ENCODE measurements at places on chromosomes 1 and 21.

GRCh38 chr1:114641377-114641776 is 28.5 kb downstream of the DENND2C start:
- DNase-seq = no peak

DNA sequence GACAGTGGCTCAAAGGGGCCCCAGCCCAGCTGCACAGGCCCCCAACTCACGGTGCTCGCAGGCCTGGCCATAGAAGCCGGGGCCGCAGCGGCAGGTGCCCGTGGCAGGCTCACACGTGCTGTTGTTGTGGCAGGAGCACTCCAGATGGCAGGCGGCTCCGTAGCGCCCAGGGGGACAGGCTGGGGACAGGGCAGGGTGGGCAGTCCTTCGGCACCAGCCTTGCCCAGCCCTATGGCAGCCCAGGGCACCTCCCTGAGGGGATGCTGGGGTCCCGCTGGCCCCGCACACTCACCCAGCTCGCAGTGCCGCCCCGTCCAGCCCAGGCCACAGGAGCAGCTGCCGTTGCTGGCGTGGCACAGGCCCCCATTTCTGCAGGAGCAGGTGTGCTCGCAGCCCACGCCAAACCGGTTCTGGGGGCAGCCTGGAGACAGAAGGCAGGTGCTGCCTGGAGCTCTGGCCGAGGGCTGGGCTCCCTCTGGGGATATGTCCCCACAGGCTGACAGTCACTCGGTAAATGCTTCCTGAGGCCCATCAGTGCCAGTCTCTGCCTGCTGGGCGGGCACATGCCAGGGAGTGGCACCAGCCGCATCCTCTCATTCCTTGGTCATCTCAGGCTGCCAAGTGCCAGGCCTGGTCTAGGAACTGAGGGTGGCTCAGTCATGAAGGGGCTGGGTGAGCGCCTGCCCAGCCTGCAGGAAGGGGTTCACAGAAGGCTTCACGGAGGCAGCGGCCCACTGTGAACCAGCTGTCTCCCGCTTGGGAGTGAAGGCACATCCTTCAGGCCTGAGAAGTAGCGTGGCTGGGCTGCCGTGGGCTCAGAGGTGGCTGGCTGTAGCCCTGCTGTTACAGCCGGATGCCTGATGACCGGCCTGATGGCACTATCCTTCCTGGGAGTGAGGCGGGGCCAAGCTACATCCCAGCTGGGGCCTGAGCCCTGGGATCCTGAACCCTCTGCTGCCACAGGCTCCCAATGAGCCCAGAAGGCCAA is 40.1 kb downstream of the ARHGEF16 start:
- DNase-seq = no peak

DNA sequence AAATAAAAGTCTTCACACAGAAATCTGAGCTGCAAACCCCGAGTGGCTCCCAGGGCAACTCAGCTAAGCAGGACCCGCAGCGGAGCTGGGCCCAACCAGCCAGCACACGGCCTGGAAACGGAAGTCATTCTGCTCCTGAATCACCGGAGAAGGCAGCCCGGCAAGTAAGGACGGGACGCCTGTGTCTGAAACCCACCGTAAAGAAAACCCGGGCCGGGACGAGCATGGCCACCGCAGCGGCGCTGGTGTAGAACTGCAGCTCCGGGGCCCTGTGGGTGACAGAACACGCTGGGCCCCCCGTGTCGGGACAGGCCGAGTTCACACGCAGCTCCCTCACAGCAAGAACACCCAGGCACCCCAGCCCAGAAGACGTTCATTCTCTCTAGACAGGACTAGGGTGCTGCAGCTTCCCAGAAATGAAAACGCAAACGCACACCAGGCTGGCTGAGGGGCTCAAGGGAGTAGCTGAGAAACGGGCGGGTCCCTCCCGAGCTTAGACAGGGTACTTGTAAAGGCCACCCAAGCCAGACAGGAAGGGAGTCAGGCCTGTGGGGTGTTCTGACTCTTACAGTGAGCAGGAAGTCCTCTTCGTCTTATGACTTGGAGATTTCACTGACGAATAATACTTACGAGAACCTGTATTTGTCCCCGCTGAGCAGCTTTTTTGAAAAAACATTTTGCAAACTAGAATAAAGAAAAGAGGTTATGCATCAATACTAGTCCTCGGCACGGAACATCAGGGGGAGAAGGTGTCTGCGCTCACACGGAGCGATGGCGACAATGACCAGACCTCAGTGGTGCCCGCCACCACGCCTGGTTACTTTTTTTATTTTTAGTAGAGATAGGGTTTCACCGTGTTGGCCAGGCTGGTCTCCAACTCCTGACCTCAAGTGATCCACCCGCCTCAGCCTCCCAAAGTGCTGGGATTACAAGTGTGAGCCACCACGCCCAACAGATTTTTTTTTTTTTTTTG is 10.9 kb upstream of the CDK11B start:
- no peak for DNase-seq

DNA sequence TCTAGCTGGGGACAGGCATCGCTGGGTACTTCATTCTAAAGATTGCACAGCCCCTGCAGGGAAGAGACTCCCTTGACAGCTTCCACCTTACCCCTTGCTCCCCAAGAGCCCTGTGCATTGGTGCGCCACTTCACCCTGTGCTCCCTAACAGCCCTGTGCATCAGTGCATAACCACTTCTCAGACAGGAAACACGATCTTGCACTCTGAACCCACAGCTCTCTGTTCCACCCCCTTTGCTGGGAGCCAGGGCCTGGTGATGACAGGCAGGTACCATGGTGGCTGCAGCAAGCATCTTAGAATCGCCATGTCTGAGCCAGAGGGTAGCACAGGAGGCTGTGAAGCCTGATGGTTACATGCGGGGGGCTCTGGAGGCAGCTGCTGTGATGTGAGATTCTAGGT is 5.0 kb downstream of the ALPL start:
- DNase-seq = no peak

GRCh38 chr1:93708734-93709481 is 27.3 kb upstream of the BCAR3 start:
- DNase-seq = no peak

GRCh38 chr1:183908079-183908478 is 103.2 kb downstream of the RGL1 start:
- DNase-seq = no peak

DNA sequence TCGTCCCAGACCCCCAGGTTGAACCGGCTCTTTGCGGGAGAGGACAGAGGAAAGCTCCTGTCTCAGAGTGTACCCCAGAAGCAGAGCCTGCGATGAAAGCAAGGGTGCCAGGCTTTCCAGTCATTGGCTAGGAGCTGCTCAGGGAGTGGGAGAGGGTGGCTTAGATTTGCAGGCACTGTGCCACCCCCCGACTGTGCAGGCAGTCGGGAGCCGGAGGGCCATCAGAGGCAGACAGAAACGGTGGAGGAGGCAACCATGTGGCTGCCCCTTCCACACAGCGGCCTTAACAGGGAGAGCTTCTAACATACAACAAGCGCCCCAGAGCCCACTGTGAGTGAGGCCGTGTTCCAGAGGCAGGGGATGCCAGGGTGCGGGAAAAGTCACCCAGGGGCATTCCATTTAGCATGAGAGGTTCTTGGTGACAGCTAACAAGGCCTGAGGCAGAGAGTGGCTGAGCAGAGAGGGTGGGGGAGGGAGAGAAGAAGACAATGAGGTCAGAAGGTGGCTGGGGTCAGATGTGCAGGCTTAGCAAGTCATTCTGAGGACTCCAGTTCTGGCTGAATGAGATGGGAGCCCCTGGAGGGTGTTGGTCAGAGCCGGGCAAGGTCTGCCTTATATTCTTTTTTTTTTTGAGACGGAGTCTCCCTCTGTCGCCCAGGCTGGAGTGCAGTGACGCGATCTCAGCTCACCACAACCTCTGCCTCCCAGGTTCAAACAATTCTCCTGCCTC is 9.5 kb upstream of the C1orf167 start:
- DNase-seq = no peak

GRCh38 chr1:172390683-172391551 is 29.6 kb upstream of the C1orf105 start:
- DNase-seq = no peak

DNA sequence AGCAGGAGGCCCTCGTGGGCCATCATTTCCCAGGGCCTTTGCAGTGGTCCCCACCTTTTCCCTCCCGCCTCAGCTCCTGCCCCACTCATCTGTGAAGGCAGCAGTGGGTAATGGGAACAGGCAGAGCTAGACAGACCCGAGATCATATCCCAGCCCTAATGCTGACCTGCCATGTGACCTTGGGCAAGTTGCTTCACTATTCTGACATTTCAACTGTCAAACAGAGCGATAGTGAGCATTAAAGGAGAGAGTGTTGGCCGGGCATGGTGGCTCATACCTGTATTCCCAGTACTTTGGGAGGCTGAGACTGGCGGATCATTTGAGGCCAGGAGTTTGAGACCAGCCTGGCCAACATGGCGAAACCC is 51.7 kb downstream of the RPS6KA1 start:
- no peak for DNase-seq

GRCh38 chr1:160125746-160126145 is 10.2 kb downstream of the ATP1A2 start:
- DNase-seq = peak; percentile 58

GRCh38 chr1:203289982-203290260 is 15.4 kb upstream of the BTG2 start:
- DNase-seq = no peak

DNA sequence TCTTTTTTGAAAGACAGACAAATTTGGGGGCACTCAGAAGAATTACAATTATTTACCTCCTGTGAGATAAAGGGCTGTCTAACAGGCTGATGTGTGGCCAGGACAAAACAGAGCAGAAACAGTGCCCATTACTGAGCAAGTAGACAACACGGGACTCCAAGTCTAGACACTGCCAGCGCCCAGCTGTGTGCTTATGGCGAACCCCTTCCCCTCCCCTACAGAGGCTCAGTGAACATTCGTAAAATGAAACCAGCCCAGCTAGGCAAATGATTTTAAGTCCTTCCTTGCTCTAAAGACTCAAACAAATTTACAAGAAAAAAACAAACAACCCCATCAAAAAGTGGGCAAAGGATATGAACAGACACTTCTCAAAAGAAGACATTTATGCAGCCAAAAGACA is 91.1 kb downstream of the RUNX1 start:
- no peak for DNase-seq

DNA sequence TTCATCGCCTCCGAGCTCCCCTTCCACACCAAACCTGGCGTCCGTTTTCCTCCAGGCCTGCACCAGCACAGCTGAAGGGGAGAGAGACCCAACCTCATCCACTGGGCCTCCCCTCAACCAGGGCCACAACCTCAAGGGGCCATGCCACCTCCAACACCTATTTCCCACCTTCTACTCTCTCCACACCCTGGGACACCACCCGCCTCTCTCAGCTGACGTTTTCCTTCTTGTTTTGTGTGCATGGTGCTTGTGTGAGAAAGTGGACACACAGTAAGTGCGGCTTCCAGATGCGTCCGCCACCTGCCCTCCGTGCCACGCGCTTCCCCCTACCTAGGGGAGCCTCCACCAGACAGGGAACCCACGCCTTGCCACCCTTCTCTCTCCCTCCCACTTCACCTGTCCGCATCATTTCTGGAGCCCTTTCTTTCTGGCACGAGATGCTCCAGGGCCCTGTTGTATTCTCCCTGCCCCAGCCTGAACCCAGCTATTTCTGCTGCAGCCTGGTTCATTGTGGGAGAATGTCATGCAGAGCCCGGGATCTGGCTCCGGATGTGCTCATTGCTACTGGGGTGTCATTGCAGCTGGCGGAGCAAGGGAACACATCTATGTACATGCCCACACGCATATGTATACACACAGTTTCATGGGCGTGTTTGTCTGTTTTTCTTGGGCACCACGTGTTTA is 1.3 kb upstream of the GNB1 start:
- DNase-seq = no peak

- DNase-seq = peak; percentile 98
These were observed 39.9 kb downstream of the SERBP1 start for GRCh38 chr1:67390041-67390887.

Data from fibroblast of lung (primary cell).